ENCODE measurements at places on chromosomes 2 and 18.

DNA sequence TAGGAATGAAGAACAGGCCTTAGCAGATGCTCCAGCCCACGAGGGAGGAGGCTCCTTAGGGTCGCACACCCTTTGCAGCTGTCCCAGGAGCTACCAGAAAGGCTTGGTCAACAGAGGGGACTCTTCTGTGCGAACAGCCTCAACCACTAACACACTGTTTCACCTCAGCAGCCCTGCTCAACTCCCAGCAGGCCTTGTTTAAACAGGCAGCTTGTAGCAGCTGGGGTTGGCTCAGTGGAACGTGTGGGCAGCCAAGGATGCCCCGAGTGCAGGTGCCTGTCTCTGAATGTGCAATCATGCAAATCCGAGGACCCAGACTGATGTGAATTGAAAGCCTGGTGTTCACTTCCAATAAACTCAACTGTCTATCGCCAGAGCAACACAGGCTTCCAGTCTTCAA is 88.7 kb upstream of the CXCR4 start:
- peak; percentile 21 for DNase-seq

DNA sequence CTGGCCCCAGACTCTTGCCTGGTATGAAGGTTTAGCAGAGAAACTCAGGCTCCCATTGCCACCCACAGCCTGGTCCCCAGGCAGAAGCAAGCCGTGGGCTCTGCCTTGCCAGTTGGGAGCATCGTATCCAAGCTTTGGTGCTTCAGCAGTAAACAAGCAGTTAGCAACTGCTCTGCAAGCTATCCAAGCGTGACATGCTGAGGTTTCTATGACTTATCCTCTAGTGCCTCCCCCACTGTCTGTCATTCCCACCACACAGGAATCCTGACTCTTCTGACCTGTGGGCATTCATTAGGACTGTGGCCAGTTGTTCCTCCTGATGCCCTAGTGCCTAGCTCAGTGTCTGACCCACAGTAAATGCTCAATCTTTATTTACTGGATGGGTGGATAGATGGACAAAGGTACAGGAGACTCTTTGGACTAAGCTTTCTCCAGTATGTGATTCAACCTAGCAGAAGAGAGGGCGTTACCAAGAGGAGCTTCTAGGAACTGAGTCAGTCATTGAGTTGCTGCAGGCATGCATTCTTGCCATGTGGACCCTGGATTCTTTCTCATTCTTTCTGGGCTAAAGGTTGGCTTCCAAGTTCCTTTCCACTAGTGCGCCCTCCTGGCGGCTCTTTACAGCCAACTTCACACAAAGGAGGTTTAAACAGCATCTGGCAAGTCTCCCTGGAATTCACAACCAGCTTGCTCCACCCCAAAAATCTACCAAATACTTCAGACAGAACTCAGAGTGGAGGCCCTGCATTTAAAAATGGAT is 40.6 kb upstream of the MRPL19 start:
- DNase-seq: no peak

GRCh38 chr18:14768241-14768640 is 20.3 kb downstream of the ANKRD30B start:
- no peak for DNase-seq

GRCh38 chr2:164840458-164840929 is 1.1 kb downstream of the COBLL1 start:
- no peak for DNase-seq

- DNase-seq: no peak
Observed at GRCh38 chr2:29834624-29835023, 86.8 kb downstream of the ALK start.

GRCh38 chr18:63073481-63073880 is 246.1 kb downstream of the BCL2 start:
- no peak for DNase-seq

DNA sequence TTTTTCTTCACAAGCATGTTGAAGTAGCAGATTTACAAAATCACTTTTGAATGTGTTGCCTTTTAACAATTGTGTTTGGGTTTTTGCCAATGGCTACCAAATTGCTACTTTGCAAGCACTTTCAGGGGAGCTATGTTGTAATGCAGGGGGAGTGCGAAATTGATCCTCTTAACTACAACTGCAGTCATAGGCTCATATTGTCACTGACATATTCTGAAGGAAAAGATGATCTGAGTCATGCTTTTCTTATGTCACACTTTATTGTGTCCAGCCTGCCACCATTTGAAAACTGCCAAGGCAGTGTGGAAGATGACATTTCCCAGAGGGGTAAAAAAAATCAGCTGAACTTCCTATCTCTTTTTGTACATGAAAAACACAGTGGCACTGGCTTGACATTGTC is 74.9 kb downstream of the GPD2 start:
- no peak for DNase-seq

- no peak for DNase-seq
Observed at GRCh38 chr2:64615844-64616536, 37.7 kb downstream of the SERTAD2 start.

- DNase-seq: no peak
Observed at GRCh38 chr2:25054720-25055119, 12.8 kb downstream of the EFR3B start.

GRCh38 chr2:170524828-170525565 is 190.1 kb upstream of the SP5 start:
- DNase-seq: no peak

GRCh38 chr18:48963586-48964470 is 13.1 kb upstream of the SMAD7 start:
- no peak for DNase-seq

DNA sequence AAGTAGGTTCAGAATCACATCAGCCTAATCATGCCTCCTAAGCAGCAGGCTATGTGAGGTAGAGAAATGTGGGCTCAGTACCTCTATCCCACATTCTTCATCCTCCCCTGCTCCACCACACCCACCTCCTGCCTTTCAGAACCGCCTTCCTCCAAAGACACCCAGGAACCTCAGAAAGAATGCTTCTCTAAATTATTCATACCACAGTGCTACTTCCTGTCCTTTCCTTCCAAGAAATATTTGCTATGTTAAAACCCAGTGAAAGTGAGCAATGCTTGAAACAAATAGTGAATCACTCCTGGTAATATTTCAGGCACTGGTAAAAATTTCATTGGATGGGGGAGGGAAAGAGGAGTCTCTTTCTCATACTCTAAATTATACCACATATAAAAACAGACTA is 24.0 kb upstream of the CREB1 start:
- DNase-seq: no peak

DNA sequence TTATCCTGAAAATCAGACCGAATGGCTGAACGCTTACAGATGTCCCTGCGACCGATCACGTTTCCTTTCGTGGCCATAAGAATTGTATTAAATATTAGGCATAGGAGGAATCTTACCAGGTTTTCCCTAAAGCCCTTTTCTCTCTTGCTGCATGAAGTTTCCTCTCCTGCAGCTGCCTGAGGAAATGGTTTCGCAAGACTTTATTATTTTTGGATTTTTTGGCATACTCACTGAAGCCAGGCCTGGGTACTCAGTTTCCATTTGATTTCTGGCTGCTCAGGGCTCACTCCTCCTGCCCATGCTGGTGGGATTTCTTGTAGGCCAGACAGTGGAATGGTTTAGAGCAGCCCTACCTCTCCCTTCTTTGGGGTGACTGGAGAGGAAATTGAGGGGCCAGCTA is 114.0 kb downstream of the KLHL29 start:
- DNase-seq: no peak

- no peak for DNase-seq
Observed at GRCh38 chr18:58997811-58998337, 133.2 kb downstream of the ZNF532 start.

- no peak for DNase-seq
Observed at GRCh38 chr18:76258209-76258608, 236.8 kb downstream of the ZNF516 start.

DNA sequence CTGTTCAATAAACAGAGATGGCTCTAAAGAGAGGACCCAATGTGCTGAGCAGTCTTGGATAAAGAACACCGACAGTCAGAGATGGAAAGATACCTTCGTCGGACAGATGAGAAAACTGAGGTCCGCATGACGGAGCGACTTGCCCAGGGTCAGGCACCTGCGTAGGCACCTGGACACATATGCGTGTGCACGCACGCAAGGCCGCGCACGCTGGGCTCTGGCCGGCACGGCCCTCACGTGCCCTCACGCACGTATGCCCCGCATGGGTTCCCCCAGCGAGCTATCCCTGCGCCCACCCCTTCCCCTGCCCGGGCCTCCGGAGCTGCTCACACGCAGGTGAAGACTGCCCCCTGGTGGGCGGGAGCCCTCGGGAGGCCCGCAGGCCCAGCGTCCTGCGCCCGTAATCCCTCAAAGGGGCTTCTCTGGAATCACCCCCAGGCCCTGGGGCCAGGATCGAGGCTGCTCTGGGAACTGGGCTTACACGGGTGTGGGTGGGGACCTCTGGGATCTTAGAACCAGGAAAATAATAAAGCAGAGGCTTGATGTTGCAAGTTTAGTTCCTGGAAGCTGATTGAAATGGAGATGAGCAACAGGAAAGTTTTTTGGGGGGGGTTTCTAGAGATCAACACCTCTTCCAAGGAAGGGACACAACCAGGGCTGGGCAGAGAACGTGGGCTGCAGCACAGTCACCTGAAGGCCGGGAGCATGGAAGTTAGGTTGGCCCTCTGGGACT is 246.3 kb downstream of the TNS1 start:
- DNase-seq: peak; percentile 56

- no peak for DNase-seq
Observed at GRCh38 chr2:19738707-19739106, 163.1 kb downstream of the TTC32 start.

DNA sequence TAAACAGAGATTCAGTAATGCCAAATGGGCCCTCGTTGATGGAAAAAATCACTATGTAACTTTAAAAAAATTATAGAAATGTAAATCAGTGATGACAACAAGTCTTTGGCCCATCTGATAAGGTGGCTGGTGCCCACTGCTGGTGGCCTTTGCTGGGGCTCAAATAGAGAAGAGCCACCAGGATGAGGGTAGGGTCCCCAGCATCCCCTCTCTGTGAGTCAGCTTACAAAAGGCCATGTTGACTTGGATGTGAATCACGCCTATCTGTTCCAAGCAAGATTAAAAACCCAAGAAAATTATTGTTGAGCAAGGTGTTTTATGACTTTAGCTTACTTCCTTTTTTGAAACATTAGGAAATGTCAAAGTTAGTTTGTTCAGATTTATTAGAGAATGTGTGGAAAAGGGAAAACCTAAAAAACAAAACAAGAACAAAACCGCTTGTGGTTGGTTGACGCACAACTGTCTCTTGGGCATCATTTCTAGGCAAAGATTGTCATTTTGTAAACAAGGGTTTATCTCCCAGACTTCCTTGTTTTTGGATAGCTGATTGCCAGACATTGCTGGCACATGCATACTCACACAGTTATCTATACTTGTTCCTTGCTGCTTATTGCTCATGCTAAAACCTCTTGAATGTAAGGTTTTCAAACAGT is 53.7 kb upstream of the ZNF396 start:
- no peak for DNase-seq

DNA sequence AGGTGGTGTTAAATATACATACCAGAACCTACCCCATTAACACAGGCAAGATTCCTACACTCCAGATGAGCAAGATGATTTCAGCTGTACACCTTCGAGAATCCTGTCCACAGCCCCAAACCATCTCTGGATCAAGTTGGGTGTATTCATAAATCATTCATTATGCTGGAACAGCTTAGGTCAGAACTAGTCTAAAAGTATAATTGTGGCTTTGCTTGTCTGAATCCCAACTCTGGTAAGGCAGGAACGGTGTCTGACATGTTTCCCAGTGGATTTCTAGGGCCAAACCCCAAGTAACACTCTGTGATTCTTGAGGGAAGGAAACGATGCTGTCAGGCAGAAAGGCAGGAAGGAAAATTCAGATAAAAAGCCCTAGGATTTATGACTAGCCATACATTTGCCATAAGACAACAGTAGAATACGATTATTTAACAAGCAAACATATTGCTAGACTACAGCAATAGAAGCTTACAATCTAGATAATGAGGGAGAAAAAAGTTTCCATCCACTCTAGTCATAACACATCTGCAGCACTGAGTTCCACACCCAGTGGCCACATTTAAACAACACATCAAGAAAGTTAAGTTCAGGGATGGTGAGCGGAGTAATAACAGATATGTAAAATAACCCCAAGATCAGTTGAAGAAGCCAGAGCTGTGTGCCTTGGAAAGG is 444.8 kb downstream of the RND3 start:
- no peak for DNase-seq

GRCh38 chr2:220855296-220855695 is 716.8 kb downstream of the EPHA4 start:
- no peak for DNase-seq

GRCh38 chr18:6719098-6719846 is 10.2 kb upstream of the ARHGAP28 start:
- no peak for DNase-seq

DNA sequence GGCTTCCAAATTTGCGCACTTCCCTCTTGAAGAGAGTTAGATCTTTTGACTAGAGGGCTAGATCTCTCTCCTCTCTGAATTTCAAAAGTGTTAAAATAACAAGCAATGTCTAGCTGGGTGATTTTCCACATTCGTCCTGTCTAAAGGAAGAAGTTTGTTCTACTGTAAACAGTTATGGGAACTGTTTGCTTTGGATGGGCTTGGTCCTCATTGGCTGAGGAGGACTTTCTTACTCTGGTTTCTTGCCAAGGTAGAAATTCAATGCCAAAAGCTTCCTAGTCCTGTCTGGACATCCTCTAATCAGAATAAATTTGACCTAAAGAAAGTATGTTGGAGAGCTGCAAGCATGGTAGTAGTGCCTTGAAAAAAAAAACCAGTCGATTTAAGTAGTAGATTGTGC is 47.4 kb upstream of the RAPH1 start:
- DNase-seq: no peak

DNA sequence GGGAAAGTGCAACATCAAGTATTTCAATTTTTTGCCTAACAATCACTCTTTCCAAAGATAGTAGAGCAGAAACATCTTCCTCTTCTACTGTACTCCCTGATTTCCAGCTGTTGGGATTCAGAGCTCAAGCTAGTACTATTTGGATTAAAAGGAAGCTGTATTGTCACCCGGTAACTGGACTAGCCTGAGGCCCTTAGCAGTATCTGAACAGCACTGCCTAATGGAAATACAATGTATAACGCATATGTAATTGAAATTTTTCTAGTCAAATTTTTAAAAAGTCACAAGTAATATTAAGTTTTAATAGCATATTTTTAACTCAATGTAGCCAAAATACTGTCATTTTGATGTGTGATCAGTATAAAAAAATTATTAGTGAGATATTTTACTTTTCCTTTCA is 86.2 kb downstream of the COX7A2L start:
- DNase-seq: no peak

DNA sequence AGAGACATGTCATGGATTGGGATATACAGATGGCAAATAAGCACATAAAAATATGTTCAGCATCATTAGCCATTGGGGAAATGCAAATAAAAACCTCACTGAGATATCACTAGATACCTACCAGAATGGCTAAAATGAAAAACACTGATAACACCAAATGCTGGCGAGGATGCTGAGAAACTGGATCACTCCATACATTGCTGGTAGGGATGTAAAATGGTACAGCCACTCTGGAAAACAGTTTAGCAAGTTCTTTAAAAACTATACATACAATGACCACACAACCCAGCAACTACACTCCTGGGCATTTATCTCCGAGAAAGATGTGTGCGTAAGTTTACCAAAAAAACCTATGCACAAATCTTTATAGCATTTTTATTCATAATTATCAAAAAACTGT is 13.9 kb downstream of the PIAS2 start:
- DNase-seq: no peak

Data from stimulated activated CD4-positive, alpha-beta T cell treated with anti-CD3 and anti-CD28 coated beads, TNF-alpha, amount 100 ng/mL, for 48 hours (primary cell).